Activated T-helper 17 cell treated with anti-CD3 and anti-CD28 coated beads, Interleukin-2, amount 50 U/mL, for 72 hours (primary cell): ENCODE measurements at places on chromosomes 1 and 21.
A peak's percentile ranks its signal among the peaks of the same experiment; 100 is the strongest.

- H3K27ac ChIP-seq, result no peak overlapping the region
- H3K36me3 ChIP-seq, result no peaks in the 10 kb centered on the region
- peaks cover 18% of the 10 kb centered on the region for H3K27me3 ChIP-seq
- H3K4me1 ChIP-seq, result no peaks in the 10 kb centered on the region
- ATAC-seq, result no peak
Observed at GRCh38 chr21:38255571-38256117, 1.1 kb upstream of the KCNJ15 start.

DNA sequence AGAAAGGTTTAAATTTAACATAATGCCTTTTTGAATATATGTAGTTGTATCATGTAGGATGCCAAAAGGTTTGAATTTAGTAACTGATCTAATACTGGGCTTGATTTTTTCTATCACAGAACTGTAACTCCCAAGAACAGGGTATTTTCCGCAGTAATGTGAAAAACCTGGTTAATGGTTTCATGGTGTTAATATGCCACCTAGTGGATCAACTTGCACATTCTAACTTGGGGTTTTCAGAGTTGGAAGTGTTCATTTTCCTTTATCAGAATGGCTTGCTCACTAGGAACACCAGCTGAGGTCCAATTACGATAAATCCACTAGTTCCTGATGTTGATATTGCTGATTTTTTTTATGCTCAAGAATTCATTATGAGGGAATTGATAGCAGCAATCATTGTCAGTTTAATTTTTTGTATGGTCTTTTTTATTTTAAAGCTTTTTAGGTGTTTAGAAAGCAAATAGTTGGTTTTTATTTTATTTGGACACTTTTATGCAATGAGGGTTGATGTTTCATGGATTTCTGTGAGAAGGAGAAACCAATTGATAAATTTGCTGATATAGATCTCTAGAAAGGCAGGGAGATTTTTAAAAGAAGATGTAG, 157.2 kb downstream of the PLA2G4A start:
- H3K4me3 ChIP-seq, result no peak overlapping the region
- no peak for ATAC-seq
- H3K27ac ChIP-seq, result no peak overlapping the region
- H3K4me1 ChIP-seq, result no peaks in the 10 kb centered on the region
- no peaks in the 10 kb centered on the region for H3K36me3 ChIP-seq

- peaks cover 61% of the 10 kb centered on the region for H3K4me1 ChIP-seq
- peaks cover 16% of the 10 kb centered on the region for H3K36me3 ChIP-seq
- peak overlapping the region; percentile 76 for H3K4me3 ChIP-seq
- no peaks in the 10 kb centered on the region for H3K27me3 ChIP-seq
Observed at GRCh38 chr21:34926803-34927467, 122.2 kb downstream of the RUNX1 start.

- H3K36me3 ChIP-seq, result no peaks in the 10 kb centered on the region
- no peaks in the 10 kb centered on the region for H3K4me1 ChIP-seq
- ATAC-seq, result no peak
- no peaks in the 10 kb centered on the region for H3K27me3 ChIP-seq
Observed at GRCh38 chr1:30101487-30102227, 621.7 kb downstream of the MATN1 start.

DNA sequence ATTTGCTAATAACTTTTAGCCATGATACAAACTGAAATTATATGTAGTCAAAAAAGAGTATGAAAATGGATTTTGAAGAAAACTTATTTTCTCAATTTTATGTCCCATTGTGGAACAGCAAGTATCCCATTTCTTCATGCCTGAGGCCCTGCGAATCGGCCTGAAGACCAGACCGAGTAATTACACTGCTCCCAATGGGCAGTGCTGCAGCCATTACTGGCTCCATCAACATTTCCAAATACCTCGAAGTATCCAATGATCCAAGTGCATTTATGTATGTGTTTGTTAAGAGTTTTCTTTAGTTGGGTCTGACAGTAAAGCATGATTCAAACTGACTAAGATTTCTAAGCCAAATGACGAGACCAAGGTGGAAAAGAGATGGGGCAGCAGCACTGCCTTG, 44.4 kb downstream of the HSF2BP start:
- ATAC-seq, result no peak
- no peaks in the 10 kb centered on the region for H3K36me3 ChIP-seq
- H3K4me3 ChIP-seq, result no peak overlapping the region
- no peaks in the 10 kb centered on the region for H3K27me3 ChIP-seq

- H3K27me3 ChIP-seq, result no peaks in the 10 kb centered on the region
- ATAC-seq, result no peak
- peaks cover 19% of the 10 kb centered on the region for H3K4me1 ChIP-seq
- H3K27ac ChIP-seq, result no peak overlapping the region
- no peak overlapping the region for H3K4me3 ChIP-seq
Observed at GRCh38 chr1:179871940-179872339, 5.7 kb downstream of the TOR1AIP2 start.

DNA sequence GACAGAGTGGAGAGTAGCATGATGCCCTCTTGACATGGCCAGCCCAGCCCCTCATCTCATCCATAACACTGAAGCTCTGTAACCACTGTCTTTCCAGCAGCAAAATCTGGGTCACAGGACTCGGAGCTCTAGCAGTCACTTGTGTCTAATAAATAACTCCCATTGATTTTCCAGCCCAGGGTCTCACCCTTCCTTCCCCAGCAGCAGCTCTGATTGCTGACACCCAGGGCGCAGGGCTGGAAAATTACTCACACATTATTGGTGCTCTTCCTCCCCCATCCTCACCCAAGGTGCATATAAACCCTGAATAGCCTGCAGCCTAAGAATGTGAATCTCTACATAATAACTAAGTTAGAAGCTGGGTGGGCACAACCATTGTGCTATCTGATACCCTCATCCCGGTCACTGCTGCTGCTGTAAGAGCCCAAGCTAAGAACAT, 21.1 kb upstream of the OR10J5 start:
- no peak for ATAC-seq
- no peak overlapping the region for H3K4me3 ChIP-seq
- no peak overlapping the region for H3K27ac ChIP-seq

GRCh38 chr1:29756901-29757725, 520.8 kb downstream of the PTPRU start:
- H3K4me3 ChIP-seq, result no peak overlapping the region
- H3K27me3 ChIP-seq, result peaks cover 4% of the 10 kb centered on the region
- H3K36me3 ChIP-seq, result no peaks in the 10 kb centered on the region
- no peak overlapping the region for H3K27ac ChIP-seq

DNA sequence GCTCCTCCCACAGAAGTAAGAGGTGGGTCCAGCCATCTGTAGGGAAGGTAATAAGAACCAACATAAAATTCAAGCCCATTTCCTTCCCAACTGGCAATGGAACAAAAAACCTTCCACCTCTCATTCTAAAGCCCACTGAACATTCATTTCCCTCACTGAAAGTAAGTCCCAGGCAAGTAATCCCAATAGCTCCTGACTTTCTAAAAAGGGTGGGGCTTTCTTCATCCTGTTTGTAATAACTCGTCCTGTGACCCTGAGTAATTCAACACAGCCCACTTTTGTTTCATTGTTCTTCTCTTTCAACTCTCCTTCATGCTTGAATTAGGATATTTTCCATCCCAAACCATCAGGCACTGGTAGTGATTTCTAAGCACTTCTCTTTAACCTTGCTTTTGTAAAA, 74.9 kb downstream of the DAB1 start:
- H3K27ac ChIP-seq, result no peak overlapping the region
- H3K36me3 ChIP-seq, result no peaks in the 10 kb centered on the region
- no peak for ATAC-seq
- H3K27me3 ChIP-seq, result peaks cover 3% of the 10 kb centered on the region

DNA sequence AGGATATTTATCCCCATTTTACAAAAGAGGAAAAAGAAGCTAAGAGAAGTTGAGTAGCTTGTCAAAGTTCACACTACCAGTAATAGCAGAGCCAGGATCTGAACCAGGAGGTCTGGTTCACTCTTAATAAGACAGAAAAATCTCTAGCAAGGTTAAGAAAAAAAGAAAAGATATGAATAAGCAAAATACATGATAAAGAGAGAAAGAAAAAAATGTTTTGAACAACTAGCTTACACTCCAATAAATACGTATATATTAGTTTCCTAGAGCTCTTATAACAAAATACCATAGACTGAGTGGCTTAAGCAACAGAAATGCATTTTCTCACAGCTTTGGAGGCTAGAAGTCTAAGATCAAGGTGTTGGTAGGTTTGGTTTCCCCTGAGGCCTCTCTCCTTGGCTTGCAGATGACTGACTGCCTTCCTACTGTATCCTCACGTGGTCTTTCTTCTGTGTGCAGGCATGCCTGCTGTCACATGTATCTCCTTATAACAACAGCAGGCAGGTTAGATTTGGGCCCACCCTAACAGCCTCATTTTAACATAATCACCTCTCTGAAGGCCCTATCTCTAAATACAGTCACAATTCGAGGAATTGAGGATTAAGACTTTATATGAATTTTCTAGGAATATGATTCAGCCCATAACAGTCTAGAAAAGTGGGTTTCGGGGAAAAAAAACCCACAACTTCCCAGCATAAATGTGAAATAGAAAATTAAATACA, 60.4 kb downstream of the LEPR start:
- H3K4me3 ChIP-seq, result no peak overlapping the region
- ATAC-seq, result no peak
- no peaks in the 10 kb centered on the region for H3K36me3 ChIP-seq
- no peaks in the 10 kb centered on the region for H3K27me3 ChIP-seq

GRCh38 chr1:40423264-40423642, 27.0 kb upstream of the ZFP69B start:
- no peak overlapping the region for H3K4me3 ChIP-seq
- H3K27me3 ChIP-seq, result no peaks in the 10 kb centered on the region
- peaks cover 84% of the 10 kb centered on the region for H3K36me3 ChIP-seq
- ATAC-seq, result no peak
- peaks cover 8% of the 10 kb centered on the region for H3K4me1 ChIP-seq

DNA sequence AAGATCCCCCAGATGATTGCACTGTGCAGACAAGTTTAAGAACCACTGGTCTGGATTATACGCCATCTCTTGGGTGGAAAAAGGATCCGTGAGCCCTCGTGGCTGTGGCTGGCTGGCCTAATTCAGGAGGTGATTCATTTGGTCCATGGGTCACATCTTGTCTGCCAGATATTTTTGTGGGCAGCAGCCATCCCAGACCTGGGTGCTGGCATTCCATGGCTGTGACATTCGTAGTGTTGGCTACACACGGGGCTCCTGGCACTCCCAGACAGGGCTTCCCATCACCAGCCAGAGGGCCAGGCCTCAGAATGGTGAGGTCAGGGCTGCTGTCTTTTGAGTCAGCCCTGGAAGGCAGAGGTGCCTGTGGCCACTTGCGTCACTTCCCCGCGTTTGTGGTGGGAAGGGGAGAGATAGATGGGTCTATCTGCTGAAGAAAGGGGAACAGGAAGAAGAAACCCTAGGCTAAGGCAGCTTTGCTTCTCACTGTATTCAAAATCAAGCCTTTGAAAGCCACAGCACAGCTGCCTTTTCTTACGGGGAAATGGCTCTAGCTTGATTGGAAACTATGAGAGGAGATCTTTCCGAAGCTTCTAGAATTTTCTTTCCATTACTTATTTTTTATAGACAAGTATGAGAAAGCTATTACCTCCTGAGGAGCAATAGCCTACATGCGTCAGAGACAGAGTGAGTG, 32.4 kb downstream of the EIF2D start:
- peak; percentile 69 for ATAC-seq
- peak overlapping the region; percentile 100 for H3K27ac ChIP-seq
- peaks cover 100% of the 10 kb centered on the region for H3K36me3 ChIP-seq
- H3K4me3 ChIP-seq, result peak overlapping the region; percentile 84
- H3K4me1 ChIP-seq, result peaks cover 77% of the 10 kb centered on the region
- H3K27me3 ChIP-seq, result no peaks in the 10 kb centered on the region

GRCh38 chr1:19495799-19496526, 10.6 kb upstream of the CAPZB start:
- ATAC-seq, result peak; percentile 86
- H3K36me3 ChIP-seq, result no peaks in the 10 kb centered on the region

DNA sequence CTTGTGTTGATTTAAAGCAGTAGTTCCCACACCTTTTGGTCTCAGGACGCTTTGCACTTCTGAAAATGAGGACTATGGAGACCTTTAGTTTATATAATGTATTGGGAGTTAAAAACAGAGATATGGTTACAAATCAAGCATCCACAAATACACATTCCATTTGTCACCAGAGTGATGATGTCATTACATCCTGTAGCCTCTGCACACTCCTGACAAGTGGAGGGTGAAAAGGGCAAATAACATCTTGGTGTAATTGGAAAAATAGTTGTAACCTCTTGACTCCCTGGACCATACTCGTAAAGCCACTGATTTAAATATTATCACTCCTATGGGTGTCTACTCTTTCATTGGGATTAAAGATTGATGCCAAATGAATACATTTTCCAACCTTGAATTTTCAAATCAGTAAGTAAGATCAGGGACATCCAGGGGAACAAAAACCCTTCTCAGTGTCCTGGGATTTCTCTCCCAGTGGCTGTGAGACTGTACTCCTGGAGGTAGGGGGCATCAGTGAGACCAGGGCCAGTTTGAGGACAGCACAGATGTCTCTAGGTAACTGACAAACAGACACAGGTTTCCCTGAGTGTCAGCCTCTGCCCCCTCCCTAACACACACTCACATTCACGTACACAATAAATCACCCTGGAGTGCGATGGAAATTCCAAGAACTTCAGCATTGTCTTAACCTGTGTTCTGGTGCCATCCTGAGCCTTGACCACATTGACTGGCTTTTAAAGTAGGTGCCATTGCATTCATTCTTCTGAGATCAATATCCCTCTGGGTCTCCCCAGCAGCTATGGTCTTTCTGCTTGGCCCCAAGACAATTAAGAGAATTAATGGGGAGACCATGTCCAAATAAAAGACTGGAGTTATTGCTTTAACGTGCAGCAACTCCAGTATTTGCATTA, 63.0 kb downstream of the NR5A2 start:
- H3K36me3 ChIP-seq, result no peaks in the 10 kb centered on the region
- H3K27ac ChIP-seq, result no peak overlapping the region
- ATAC-seq, result no peak
- H3K4me1 ChIP-seq, result no peaks in the 10 kb centered on the region
- no peak overlapping the region for H3K4me3 ChIP-seq
- peaks cover 14% of the 10 kb centered on the region for H3K27me3 ChIP-seq

DNA sequence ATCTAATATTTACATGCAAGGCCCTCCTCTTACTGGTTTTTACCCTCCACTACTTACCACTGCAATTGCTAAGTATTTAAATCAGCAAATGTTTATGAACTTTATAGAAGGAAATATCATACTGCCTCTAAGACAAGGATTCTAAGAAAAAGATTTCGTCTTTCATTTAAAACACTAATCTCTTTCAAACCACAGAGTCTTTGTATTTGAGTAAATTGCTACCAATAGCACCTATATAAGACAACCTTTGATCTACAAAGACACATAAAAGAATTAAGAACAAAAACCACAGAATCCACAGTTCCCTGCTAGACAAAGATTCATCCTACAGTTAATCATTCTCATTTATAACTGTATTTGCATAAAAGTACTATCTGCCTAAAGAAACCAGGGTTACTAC, 37.6 kb downstream of the RNF115 start:
- peak overlapping the region; percentile 55 for H3K27ac ChIP-seq
- H3K27me3 ChIP-seq, result no peaks in the 10 kb centered on the region
- peaks cover 23% of the 10 kb centered on the region for H3K4me1 ChIP-seq
- peak overlapping the region; percentile 48 for H3K4me3 ChIP-seq
- peaks cover 42% of the 10 kb centered on the region for H3K36me3 ChIP-seq
